Left lobe of liver (tissue), 2 donors: ENCODE measurements at places on chromosomes 5 and 9. TPM values are rescaled to one million over a fixed set of nuclear protein-coding genes. Genes with fewer than 3 reads are reported as not detected.

- DNase-seq, result peak; percentile 62
Measured at GRCh38 chr5:55176176-55176818, 3.3 kb upstream of the CDC20B start.

GRCh38 chr5:3612591-3613042 lies 17.0 kb downstream of the IRX1 start:
- DNase-seq, result no peak

DNA sequence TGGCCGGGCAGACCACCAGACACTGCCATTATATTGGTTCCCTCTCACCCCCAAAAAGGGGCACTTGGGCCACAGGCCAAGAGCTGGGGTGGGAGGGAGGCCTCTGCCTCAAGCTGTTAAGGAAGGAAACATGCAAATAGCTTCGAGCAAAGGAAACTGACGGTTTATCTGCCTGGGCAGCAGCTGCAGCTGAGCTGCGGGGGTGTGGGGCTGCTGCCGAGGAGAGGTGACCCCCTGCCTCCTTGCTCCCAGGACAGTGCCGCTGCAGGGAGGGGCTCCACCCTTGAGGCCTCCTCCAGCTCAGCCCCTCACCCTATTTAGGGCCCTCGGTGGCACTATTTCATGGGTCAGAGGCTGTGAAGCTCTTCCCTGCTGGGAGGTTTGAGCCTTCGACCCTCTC lies 789 bp downstream of the DOK3 start:
- DNase-seq, result no peak

DNA sequence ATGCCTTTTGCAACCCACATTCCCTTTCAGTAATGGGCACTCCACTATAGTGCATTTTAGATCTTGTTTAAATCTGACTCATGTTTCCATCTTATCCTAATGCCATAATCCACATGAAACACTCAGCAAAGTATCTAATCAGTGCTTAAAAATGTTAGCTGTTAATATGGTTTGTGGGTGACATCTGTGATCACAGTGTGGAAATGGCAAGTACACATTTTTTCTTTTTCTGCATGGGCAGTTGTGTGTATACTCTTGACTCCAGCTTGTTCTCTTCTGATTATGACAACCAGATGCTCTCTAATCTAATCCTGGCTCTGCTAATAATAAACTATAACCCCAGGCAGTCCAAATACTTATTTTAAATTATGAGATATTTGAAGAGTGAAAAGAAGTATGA lies 103.3 kb downstream of the EDIL3 start:
- DNase-seq, result no peak

DNA sequence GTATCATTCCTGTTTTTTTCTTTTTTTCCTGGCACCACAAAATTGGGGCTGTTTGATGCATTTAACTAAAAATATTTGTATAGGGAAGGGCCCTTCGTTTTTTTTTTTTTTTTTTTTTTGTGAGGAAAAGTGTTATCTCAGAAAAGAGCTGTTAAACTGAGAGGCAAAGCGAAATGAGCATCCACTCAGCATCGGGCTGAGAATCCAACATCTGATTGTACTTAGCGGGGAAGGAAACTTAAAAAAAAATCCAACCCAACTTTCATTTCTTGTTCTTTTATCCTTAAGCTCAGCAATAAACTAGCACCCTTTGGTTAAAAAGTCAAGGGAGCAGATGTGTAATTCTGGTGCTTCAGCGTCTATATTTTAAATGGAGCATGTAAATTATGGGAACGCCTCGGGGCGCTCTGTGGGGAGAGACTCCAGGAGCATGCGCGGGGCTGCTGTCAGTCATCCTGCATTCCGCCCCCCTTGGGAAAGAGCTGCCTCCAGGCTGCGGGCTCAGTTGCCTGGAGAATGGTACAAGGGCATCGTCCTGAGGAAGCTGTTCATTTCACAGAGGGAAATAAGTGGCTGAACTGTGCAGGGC lies 33.3 kb downstream of the DMRT2 start:
- no peak for DNase-seq

- no peak for DNase-seq
Measured at GRCh38 chr5:5275211-5275610, 135.1 kb downstream of the ADAMTS16 start.

The C6 gene
- 487 TPM for total RNA-seq

The TJP2 gene
- total RNA-seq, result 81.2 TPM

The BAAT gene
- 459 TPM for total RNA-seq

The GARIN3 gene
- total RNA-seq, result not detected

DNA sequence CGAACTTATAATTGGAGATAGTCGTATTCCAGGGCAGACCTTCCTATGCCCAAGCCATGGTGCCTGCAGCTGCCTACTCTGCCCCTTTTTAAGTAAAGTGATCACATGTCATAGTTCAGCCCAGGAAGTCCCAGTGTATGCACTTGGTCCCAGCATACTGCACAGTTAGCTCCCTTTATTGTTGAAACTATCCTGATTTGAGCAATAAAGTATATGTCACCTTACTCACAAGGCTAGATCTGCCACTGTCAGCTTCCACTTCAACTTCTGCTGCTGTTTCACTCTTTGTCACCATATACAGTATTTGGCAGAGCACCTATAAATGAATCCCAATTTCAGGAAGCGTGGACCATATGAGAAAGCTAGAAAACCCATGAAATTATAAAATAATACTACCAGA lies 103.8 kb upstream of the PTGER4 start:
- DNase-seq, result no peak

- DNase-seq, result no peak
Measured at GRCh38 chr9:136602193-136602885, 56.5 kb upstream of the NOTCH1 start.

- peak; percentile 62 for DNase-seq
Measured at GRCh38 chr5:168291964-168292785, 730 bp downstream of the WWC1 start.

DNA sequence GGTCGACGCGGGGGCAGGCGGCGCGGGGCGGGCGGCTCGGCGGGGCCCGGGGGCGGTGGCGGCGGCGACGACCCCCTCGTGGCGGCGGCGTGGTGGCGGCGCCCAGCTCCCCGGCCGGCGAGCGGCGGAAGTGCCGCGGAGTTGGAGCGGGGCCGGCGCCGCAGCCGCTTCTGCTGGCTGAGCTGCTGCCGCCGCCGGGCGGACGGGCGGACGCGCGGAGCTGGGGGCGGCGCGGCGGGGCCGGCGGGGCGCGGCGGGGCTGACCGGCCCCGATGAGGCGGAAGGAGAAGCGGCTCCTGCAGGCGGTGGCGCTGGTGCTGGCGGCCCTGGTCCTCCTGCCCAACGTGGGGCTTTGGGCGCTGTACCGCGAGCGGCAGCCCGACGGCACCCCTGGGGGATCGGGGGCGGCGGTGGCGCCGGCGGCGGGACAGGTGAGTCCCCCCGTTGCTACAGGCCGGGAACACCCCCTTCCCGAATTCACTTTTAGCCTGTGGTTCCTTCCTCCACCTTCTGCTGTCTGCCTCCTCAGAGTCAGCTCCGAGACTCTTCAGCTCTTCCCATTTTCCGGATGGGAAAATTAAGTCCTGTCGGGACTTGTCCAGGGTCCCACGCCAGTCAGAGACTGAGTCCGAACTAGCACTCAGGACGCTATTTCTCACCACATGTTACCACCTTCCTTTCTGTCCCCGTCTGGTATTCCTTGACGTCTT lies at the start of gene GALNT10:
Gene GALNT10, plus strand, starts transcription at position 139 of the 710 bp plus-strand sequence. Its CDS starts 134 bp downstream, at position 273.
- DNase-seq, result peak; percentile 73

GRCh38 chr5:33637011-33637410 lies 196.2 kb downstream of the TARS1 start:
- DNase-seq, result no peak
